ENCODE measurements at places on chromosomes 2 and 18.

DNA sequence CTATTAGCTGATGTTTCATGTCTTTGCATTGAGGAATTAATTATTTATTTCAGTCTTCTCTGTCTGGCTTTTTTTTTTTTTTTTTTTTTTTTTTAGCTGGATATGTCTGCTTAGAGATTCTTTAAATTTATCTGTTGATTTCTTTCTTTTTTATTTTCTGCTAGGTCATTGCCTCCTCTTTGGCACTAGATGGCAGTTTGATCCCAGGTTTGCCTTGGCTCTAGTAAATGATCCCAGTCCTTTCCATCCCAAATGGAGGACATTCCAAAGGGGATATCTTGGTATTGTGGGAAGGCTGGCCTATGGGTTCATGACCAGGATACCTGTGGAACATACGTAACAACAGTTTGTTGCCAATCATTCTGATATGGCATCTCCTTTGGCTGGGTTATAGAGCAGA, 339.5 kb upstream of the GCFC2 start:
- no peak for DNase-seq

DNA sequence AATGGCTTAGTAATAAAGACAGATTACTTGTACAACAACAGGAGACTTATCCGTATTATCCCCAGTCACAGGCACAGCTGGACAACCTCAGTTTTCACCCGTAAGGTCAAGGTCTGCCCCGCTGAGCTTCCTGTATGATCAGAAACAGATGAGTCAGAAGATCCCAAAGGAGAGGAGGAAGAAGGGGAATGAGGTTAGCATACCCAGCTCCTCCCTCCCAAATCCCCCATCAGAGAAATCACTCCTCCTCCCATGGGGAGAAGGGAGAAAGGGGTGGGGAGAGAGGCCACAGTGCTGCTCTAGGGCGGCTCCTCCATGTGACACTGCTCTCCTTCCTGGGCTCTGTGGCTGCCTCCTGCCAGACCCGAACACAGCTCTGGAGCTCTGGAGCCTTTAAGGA, 53.8 kb upstream of the SPTBN1 start:
- DNase-seq = no peak

DNA sequence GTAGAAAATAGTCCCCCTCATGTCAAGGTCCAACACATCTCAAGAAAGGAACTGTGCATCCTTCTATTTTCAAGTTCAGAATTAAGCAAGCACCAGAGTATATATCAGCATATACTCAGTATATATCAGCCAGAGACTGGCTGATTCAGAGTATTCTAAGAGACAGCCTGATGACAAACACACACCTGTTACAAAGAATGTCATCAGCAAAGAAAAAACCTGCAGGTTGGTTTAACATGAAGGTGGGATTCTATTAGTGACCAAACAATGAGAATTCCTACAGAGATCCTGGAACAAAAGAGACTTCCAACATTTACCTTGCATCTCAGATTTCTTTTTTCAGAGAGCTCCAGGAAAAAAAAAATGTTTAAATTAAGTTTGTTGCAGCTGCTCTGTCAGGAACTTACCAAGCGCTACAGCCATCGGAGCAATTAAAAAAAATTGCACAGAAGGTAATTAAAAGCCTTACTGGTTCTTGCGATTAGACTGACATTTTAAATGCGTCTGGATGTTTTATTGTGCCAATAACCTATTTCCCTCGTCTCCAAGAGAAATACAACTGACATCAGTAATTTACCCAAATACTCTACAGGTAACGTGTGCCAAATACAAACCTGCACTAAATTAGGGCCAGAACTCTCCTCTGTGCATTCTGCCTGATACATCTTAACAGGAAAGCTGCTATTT, 218.1 kb downstream of the HNMT start:
- DNase-seq = no peak

DNA sequence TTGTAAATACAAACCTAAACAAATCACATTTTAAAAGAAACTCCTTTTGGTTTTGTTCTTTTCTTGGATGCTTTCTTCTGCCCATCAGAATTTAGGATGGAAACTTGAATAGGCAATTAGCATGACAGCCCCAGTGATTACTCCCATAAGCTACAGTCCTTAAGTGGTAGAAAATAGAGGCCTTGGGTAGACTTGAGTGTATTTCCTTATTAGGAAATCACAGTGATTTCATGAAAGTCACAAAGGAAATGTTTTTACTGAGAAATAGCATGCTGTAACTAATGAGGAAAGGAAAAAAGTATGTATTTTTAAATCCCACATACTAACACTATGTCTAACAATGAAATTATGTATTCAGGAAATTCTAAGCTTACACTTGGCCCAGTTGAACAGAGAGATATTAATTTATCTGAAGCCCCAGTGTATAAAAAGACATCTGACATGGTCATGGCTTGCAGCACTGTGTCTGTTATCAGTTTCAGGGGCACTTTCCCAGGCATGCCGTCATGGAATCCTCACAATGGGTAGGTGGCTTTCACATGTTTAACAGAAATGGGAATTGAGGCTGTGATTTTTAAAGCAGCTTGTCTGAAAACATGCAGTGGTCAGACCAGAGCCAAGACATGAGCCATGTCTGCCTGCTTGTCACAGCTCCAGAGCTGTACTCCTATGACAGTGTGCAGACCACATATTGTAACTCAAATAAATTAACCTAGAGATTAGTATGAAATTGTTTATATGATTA, 79.7 kb upstream of the TRIB2 start:
- no peak for DNase-seq

DNA sequence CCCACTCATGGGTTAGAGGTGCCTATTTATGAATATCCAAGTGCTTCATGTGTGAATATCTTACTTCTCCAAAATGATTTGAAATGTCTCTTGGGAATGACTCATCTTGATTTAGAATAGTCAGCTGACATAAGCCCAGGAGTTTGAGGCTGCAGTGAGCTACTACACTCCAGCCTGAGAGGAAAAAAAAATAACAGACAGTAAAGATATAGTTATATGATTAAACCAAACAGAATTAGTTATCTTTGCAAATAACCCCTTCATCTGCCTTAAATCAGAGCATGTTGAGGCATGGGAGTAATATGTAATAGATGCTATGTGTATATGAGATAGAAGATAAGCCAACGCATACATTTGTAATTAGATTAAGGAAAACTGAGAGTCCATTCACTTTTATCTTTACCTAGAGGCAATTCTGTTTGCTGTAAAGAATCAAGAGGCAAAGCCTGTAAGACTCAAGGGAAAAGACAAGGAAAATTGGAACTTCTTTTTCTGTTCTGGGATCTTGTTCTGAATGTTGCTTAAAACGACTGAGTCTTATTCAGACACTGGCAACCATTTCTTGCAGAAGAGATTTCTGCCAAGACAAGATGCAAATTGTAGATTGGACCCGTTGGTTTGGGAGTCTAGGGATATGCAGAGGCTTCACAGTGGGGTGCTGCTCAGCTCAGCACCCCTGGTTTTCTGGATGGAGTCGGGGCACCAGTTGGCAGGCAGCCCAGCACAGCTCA, 104.4 kb downstream of the LIPG start:
- DNase-seq = no peak

DNA sequence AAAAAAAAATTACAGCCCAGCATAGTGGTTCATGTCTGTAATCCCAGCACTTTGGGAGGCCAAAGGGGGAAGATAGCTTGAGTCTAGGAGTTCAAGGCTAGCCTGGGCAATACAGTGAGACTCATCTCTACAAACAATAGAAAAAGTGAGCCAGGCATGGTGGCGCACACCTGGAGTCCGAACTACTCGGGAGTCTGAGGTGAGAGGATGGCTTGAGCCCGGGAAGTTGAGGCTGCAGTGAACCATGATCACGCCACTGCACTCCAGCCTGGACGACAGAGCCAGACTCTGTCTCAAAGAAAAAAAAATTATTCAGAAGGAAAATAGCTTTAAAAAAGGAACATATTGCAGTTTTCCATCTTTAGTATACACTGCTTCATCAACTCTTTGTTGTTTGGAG, 47.8 kb downstream of the CYP27C1 start:
- DNase-seq = no peak

DNA sequence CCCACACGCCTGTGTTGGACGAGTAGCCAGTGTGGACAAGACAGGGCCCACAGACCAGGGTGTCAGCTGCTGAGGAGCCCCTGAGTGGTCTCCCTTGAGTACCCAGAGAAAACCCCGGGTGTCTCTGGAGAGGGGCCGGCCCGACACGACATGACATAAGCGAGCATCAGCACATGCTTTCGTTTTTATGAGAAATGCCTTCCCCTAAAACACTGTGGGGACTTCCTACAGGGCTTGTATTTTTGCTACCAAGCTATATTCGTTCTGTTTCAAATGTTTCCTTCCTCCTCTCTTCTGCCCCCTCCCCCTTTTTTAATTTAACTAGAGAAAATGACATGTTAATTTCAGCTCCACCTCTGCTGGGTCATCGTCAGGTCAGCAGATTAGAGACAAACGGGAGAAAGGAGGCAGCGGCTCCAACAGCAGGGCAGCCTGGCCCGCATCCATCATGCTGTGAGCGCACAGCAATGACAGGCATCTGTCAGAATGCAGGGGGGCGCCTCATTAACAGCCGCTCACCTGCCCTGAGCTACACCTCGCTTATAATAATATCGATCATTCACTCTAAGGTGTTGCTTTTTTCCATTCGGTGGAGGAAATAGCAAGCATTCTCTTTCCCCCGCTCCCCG, 286.2 kb downstream of the ZNF516 start:
- no peak for DNase-seq

DNA sequence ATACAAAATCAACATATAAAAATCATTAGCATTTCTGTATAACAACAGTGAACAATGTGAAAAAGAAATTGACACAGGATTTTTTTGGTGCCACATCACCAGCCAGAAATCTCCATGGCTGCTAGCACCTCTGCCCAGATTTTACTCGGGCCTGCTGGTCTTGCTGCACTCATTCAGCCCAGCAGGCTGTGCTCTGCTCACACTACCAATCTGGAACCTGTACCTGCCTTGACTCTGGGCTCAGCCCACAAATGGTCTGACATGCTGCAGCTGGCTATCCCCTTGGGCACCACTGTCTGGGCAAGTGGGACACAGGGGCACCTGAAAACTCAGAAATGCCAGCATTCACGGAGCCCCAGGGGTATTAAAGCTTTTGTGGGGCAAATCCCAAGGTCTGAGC, 392.5 kb upstream of the NRXN1 start:
- no peak for DNase-seq

DNA sequence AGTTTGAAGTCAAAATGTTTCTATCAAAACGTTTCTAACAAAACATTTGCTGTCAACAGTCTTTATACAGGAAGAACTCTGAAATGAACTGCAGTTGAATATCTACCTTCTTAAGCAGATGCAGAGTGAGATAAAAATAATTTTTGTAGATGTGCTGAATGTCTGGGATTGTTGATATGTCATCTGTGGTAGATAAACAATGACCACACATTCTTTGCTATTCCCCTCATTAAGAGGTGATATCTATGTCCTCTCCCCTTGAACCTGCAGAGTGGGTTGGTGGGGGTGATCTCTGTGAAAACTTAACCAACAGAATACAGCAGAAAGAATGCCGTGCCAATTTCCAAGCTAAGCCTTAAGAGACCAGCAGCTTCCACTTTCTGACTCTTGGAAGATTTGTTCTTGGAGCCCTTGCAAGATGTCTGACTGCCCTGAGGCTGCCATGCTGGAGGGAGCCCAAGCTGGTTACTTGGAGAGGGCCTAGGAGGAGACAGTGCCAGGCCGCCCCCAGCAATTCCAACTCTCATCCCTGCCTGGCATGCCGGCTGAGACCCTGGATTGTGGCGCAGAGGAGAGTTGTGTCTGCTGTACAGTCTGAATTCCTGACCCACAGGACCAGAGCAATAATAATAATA, 80.8 kb downstream of the COLEC12 start:
- no peak for DNase-seq

Data from stimulated activated CD4-positive, alpha-beta T cell treated with anti-CD3 and anti-CD28 coated beads, Interleukin-4, amount 100 ng/mL, for 4 hours (primary cell).